T-helper 1 cell (primary cell): ENCODE measurements at places on chromosomes 5 and 9.
A peak's percentile ranks its signal among the peaks of the same experiment; 100 is the strongest.

DNA sequence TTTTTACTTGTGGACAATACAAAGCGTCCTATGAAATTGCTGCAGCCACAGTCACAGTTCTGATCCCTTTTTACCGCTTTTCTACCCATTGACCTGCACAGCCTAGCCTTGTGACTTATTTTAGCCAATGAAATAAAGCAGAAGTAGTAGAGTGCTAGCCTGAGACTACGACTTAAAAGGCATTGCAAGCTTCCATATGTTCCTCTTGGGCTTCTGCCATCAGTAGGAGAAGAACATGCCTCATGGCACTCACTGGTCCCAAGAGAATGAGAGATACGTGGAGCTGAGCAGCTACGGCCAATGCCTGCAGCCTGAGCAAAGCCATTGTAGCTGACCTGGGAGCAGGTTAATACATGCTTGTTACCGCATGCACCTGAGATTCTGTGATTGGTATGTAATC lies 416.6 kb upstream of the CLINT1 start:
- DNase-seq: no peak

GRCh38 chr5:91367908-91368648 lies 15.0 kb downstream of the ARRDC3 start:
- DNase-seq: no peak

- DNase-seq: no peak
Measured at GRCh38 chr9:98637381-98637780, 71.4 kb downstream of the GABBR2 start.

DNA sequence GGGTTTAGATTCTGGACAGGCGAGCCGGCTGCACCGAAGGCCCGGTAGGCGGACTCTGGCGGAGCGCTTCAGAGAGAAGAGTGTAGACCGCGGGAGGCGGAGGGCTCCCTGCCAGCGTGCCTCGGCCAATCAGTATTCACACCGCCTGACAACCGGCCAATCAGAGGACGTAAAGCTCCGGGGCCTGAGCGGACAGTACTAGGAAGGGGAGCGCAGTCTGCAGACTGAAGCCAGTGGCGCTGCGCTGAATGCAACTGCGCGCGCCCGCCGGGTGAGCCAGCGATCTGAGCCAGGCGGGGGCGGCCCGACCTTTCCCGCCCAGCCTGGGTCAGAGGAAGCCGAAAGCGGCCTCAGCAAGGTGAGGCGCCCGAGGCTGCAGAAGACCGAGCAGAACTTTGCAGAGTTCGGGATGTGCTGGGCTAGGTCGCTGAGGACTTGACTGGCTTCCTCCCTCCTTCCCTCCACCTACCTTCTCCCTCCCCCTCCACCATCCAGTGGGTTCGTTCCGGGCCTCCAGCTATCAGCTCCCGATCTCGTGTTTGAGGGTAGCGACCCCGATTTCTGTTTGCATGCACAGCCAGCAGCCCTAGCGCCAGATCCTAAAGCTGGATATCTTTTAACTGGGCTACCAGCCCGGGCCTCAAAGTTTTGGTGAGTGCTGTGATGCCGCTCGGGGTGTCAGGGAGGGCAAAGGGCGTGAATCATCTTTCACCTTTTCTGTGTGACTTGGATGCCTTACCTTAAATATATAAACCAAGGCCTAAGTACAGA lies at the start of gene DMRT2:
Gene DMRT2 (plus strand): TSS at position 233 of the 771 bp plus-strand sequence. CDS start 1,257 bp downstream, outside the sequence.
- peak; percentile 57 for DNase-seq

GRCh38 chr9:34282096-34282495 lies 47.0 kb downstream of the KIF24 start:
- DNase-seq: no peak

GRCh38 chr9:113164536-113165300 lies 13.9 kb downstream of the SLC31A2 start:
- DNase-seq: no peak

DNA sequence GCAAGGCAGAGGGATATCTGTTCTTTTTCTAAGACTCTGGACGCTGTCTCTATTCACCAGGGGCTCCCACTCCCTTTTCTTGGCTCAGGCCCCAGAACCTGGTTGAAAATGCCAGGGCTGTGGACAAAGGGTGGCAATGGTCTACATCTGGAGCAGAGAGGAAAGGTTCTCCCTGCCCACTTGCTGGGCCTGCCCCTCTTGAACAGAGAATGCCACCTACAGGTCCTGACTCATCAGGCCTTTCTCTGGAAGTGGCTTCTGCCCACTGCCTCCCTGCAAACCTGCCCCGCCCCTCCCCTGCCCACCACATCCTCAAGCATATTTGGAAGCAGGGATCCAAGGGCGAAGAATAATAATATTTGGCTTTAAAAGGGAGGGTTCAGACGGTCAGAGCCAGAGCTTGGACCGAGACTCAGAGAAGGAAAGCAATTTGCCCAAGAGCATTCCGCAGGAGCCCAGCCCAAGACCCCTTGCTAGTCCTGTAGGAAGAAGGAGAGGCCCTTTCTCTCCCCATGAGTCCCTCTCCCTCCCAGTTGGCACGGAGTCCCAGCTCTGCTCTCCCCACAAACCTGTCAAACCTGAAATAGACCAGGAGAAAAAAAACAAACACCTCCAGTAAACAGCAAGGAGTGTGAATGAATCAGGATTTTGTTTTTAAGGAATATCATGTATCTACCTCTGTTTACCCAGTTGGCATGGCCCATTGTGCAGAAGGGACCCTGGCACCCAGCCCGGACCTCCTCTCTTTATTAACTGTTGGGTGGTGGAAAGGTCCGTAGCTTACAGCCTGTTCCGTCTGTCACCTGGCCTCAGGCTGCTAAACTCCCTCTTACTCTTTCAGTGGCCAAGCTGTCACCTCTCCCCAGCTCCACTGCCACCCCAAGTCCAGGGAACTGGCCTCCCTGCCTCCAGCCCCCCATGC lies 37.7 kb upstream of the STXBP1 start:
- no peak for DNase-seq

GRCh38 chr5:134580001-134580460 lies 52.6 kb downstream of the SAR1B start:
- no peak for DNase-seq
